Renal pelvis (tissue), 12 donors: ENCODE measurements at places on chromosomes 13 and 19.

DNA sequence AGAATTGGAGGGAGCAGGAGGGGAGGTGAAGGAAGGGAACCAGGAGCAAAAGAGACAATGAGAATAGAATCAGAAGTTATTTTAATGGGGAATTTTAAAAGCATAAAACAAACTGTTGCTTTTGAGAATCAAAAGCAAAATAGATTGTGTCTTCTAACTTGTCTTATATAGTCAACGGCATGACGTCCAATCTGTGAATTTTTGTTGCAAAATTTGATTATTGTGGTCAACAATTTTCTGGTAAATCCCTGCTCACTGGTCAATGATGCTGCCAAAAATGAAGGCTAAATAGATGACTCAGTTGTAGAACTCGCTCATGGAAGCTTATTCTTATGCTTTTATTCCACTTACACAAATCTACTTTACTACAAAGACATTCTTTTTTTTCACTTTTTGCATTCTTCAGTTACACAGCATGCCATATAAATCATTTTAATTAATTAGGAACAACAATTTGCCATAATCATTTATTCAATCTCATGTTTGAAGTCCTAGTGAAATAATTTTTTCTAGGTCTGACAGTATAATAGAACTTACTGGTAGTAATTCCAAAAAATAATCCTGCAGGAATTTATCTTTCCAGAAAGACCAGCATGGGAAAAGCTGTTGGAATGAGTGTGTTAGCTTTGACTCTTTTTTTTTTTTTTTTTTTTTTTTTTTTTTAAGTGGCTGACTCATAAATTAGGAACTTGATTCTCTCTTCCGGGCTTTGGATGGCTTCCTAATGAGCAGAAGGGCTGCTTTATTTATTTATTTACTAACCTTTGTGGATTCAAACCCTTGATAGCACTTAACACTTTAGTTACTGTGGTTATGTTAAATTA is 256.9 kb downstream of the SPRY2 start:
- DNase-seq = peak; percentile 61

DNA sequence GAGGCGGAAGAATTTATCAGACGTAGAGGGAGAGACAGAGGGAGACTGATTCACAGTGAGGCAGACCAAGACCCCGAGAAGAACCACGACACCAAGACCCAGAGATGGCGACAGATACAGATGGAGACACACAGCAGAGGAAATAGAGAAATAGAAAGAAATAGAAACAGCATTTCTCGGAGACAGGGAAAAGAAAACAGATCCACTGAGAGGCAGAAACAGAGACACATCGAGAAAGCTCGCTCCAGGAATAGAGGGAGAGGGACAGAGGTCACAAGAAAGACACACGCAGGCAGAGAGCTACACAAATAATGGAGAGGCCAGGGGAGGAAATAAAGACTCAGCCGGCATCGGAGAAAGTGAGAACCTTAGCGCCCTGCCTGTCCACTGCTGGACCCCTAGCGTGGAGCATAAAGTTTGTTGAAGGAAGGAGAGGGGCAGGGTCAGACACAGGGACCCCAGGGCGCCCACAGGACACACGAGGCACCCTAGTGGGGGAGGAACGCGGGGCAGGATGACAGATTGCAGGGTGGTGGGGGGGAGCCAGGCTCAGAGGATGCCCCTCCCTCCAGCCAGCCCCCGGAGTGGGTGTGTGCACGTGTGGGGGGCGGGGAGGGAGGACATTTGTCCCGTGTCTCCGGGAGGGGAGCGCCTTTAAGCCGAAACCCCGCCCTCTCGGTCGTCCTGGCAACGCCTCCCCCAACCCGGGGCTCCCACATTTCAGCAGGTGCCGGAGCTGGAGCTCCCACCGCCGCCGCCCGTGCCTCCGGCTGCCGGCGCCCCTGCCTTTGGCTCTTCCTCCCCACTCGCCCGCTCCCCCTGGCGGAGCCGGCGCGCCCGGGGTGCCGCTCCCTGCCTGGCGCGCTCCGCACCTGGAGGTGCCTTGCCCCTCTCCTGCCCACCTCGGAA is at the start of gene PRKCG:
Gene PRKCG, plus strand, starts transcription at position 716 of the 909 bp plus-strand sequence. CDS start 298 bp downstream, outside the sequence.
- DNase-seq = no peak

DNA sequence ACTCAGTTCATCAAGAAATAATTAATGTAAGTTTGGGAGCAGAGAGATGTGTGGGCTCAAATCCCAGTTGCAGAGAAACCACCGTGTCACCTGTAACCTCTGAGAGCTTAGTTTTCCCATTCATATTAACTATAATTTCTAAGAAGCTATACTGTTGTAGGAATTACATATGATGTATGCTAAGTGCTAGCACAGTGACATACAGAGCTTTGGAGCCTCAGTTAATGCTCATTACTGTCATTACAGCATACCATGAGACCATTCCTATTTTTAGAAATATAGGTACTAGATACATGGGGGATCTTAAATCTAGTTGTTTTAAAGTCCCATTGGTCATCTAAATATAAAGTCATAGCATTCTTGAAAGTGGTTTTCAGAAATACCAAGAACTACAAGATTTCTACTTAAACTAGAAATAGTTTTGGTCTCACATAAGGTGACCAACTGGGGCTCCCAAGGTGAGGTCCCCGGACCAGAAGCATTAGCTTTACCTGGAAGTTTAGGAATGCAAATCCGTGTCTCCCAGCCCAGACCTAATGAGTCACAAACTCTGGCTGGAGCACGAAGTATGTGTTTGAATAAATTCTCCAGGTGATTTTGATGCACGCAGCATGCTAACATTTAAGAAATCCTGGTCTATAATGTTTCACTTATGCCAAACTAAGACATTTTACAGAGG is 144.6 kb downstream of the LACC1 start:
- no peak for DNase-seq

DNA sequence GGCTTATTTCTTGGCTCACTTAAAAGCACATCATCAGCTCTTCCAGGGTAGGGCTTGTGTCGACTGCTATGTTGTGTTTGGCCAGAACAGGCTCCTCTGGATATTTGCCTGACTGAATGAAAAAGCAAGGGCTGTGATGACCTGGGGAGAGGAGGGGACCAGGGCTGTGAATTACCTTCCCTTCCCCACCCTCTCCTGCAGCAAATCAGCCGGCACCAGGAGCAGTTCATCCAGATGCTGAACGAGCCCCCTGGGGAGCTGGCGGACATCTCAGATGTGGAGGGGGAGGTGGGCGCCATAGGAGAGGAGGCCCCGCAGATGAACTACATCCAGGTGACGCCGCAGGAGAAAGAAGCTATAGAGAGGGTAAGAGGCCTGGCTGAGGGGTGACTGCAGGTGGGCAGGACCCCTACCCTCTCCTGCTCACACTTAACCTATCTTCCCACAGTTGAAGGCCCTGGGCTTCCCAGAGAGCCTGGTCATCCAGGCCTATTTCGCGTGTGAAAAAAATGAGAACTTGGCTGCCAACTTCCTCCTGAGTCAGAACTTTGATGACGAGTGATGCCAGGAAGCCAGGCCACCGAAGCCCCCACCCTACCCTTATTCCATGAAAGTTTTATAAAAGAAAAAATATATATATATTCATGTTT is 4.4 kb downstream of the GADD45GIP1 start:
- DNase-seq = no peak

GRCh38 chr19:15173746-15174404 is 26.9 kb downstream of the NOTCH3 start:
- no peak for DNase-seq

DNA sequence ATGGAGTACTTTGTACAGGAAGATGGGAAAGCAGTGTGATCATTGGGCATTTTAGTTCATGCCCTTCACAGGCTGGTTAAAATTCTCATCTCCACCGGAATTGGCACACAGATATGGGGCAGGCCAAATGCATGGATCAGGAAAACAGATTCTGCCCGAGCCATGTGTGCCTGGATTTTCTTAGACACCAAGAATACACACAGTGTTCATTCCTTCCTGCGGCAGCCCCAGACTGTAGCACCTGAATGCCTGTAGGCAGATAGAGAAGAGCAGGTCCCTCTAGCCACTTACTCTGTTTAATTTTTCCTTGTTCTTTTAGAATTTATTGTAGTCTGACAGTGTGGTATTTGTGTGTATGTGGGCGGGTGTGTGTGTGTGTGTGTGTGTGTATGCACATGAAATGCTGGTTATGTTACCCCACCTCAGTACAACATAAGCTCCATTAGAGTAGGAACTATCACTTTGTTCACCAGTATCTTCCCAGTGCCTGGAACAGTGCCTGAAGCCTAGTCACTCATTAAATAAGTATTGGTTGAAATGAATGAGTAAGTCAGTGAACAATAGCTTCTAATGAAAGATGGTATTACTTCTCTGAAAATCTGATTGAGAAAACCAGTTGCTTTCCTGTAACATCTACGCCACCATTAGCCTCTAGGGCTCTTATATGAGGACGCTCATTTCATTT is 41.7 kb downstream of the FRY start:
- DNase-seq = no peak

- no peak for DNase-seq
Observed at GRCh38 chr13:89238496-89238895, 1567.3 kb downstream of the SLITRK5 start.

DNA sequence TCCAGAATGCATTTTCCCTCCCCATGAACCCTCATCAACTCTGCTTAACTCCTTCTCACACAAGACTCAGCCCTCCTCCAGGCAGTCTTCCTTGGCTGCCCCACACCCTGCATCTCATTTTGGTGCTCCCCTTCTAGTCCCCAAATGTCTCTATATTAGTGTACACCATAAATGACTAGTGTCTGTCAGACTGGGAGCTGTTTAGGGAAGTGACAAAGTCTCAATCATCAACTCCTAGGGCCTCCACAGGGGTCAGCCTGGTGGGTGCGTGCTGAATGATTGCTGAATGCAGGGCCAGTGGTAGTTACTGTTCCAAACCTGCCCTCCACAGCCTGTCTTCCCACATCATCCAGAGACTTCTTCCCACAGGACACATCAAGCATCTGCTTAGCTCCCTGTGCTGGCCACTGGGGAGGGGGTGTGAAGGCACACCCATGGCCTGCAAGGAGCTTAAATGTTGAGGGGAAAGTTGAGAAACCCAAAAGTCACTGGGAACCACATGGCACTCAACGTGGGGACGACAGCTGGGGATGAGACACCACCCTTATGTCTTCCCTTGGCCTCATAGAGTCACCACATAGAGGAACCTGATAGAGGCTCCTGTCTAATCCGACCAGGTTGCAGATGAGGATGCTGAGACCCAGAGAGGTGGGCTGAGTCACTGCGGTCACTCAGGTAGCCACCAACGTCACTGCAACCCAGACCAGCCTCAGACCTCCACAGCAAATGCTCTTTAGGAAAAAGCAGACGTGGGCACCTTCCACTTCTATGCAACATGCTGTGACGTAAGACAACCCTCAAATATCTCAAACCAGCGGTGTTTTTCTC is 79.3 kb upstream of the TM9SF2 start:
- no peak for DNase-seq
